ENCODE measurements at places on chromosomes 12 and 14.

DNA sequence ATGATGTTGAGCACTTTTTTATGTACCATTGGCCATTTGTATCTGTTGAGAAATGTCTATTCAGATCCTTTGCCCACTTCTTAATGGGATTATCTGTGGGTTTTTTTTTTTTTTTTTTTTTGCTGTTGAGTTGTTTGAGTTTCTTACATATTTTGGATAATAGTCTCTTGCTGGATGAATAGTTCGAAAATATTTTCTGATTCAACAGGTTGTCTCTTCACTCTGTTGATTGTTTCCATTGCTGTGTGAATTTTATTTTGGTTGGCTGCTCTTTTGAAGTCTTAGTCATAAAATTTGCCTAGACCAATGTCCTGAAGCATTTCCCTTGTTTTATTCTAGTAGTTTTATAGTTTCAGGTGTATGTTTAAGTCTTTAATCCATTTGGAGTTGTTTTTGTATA, 64.5 kb downstream of the CAND1 start:
- no peak for DNase-seq

- DNase-seq: no peak
Measured at GRCh38 chr14:61247935-61248334, 33.2 kb downstream of the TMEM30B start.

DNA sequence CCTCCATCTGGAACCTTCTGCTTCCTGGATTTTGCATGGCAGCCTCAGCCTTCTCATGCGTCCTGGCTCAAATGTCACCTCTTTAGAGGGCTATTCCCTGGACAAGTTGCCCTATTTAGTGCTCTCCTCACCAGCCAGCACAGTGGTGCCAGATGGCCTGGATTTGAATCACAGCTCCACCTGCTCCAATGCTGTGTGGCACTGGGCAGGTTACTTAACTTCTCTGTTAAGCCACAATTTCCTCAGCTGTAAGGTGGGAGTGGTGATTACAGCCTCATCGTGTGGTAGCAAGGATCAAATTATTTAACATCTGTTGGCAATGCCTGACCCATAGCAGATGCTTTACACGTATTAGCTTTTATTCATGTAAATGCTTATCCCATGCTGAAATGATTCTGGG, 16.7 kb upstream of the POP5 start:
- no peak for DNase-seq

GRCh38 chr12:62625228-62625627, 158.6 kb downstream of the MON2 start:
- no peak for DNase-seq

- no peak for DNase-seq
Measured at GRCh38 chr12:10661338-10661737, 12.5 kb downstream of the STYK1 start.

DNA sequence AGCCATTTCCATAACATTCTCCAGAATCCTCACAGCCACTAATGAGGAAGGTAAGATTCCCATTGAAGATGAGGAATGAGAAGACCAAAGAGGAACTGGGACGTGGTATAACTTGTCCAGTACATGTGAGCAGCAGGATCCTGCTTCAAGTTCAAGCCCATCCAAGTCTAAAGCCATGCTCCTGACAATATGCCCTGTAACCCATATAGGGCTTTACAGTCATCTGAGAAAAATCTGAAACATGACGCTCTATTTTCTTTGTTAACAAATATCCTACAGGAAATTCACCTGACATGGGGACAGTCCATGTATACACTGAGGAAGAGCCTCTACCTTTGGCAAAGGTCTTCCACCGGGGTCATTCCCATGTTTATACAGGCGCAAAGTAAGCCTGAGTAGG, 3.1 kb upstream of the ACTR6 start:
- no peak for DNase-seq

- no peak for DNase-seq
Measured at GRCh38 chr12:26948309-26948708, 10.0 kb downstream of the FGFR1OP2 start.

DNA sequence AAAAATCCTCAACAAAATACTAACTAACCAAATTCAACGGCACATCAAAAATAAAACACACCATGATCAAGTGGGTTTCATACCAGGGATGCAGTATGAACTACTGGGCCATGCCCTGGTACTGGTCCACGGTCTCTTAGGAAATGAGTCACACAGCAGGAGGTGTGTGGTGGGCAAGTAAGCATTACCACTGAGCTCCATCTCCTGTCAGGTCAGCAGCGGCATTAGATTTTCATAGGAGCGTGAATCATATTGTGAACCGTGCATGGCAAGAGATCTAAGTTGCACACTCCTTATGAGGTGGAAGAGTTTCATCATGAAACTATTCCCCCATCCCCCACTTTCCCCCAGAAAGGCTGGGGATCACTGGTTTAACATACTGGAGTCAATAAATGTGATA, 6.7 kb upstream of the LGR5 start:
- DNase-seq: no peak

GRCh38 chr14:46999661-47000060, 348.1 kb upstream of the RPL10L start:
- DNase-seq: no peak

DNA sequence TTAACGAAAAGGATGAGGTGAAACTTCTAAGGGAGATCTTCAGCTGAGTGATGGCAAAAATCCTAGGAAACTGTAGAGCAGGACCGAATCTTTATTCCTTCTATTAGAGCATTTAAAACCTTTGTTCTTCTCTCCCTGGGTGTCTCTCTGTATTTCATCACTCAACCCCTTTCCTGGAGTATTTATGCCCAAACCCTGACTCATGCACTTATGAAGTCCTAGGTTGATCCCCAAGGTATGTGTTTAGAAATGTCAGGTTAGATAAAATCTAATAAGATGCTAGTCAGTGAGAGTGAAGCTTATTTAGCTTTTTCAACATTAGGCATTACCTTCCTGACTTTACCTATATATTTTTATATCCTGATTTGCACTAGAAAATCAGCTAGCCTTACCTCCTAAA, 239.8 kb upstream of the NPAS3 start:
- DNase-seq: no peak

- no peak for DNase-seq
Measured at GRCh38 chr12:108371801-108372344, 32.8 kb upstream of the CMKLR1 start.

GRCh38 chr14:102138961-102139285, 774 bp upstream of the WDR20 start:
- no peak for DNase-seq

- peak; percentile 42 for DNase-seq
Measured at GRCh38 chr12:107091989-107092641, 1.2 kb downstream of the CRY1 start.

DNA sequence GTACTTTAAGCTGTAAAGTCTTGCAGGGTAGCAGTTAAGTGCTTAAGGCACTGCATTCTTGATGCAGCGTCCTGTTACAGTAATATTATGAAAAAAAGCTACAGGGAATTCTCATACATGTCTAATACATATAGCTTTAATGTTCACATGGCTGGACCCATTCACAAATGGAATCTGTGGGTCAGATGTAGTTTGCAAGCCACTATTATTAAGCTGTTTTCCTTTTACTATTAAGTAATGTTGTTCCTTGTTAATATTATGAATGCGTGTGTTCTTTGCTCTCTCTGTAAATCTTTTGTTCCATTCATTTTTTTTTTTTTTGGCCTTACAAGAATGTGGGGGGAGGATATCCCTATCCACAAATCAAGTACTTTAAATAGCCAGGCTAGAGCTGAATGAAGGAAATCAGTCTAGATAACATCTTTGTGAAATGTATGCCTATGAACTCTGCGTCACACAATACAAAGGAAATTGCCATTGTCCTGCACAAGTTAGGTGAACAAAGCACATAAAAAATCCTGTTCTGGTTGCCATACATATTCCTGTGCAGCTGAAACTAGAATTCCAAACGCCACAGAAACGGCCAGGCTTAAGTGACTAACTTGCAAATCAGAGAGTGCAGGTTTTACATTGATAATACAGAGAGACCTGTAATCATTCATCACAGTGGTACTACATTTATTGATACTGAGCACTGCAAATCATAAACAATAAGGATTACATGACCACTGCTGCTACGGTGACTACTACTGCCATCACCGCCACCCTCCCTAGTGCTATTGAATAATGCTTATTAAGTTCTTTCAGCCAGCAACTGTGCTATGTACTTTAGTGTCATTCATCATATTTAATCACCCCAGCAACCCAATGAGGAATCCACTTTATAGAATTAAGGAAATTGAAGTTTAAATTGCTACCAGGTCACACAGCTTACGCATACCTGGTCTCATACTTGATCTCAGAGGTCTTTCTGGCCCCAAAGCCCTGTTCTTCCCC, 111.9 kb downstream of the HMGA2 start:
- no peak for DNase-seq

GRCh38 chr12:62919838-62920237, 15.1 kb downstream of the PPM1H start:
- DNase-seq: no peak

DNA sequence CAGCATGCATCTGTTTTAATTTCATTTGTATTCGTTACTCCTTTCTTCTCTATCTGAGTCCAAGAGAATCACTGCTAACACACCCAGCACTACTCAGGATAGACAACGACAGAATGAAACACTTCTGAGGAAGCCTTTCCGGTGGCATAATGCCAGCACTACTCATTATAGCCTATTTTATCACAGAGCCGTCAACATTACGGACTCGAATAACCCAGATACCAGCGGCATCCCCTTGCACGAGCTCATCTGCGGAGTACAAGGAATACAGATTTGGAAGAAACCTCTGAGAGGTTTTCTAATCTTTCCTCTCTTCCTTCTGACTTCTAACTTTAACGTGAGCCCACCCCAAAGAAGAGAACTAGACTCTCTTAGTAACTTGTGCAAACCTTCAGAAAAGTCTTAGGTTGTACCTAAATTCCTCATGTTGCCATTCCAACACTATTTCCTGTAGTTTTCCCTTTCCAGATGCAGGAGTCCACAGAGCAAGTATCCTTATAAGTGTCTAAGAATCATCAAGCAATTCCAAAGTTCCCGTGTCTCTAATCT, 248.1 kb downstream of the APAF1 start:
- no peak for DNase-seq

DNA sequence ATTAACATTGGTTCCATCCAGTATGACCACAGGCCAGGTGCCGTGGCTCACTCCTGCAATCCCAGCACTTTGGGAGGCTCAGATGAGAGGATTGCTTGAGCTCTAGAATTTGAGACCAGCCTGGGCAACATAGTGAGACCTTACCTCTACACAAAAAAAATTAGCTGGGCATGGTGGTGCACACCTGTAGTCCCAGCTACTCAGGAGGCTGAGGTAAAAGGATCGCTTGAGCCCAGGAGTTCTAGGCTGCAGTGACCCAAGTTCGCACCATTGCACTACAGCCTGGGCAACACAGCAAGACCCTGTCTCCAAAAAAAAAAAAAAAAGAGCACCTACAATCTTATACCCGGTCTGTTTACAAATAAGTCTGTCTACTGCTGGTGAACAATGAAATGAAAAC, 9.9 kb downstream of the LTA4H start:
- no peak for DNase-seq

DNA sequence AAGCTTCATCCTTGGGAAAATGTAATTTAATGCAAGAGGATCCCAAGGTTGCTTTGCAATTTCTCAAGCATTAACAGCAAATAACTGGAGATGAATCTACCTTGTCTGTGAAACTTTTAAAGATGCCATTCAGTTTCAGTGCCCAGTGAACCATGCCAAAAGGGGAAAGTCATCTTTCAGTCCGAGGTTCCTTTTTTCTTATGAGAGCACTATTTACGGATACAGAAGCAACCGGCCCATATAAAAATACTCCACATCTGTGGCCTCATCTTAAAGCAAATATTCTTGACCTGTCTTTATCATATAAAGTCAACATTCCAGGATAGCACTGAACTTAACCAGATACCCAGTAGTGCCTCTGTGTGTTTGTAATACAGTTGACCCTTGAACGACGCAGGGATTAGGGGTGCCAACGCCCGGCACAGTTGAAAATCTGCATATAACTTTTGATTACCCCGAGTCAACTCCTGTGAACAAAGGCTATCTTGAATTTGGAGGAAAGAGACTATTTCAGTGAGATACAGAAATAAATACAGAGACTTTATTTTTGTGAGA, 209.4 kb downstream of the PCNX1 start:
- DNase-seq: no peak

GRCh38 chr14:34135492-34135891, 184.6 kb upstream of the EGLN3 start:
- DNase-seq: no peak

GRCh38 chr12:20181416-20182180, 186.7 kb upstream of the PDE3A start:
- no peak for DNase-seq

DNA sequence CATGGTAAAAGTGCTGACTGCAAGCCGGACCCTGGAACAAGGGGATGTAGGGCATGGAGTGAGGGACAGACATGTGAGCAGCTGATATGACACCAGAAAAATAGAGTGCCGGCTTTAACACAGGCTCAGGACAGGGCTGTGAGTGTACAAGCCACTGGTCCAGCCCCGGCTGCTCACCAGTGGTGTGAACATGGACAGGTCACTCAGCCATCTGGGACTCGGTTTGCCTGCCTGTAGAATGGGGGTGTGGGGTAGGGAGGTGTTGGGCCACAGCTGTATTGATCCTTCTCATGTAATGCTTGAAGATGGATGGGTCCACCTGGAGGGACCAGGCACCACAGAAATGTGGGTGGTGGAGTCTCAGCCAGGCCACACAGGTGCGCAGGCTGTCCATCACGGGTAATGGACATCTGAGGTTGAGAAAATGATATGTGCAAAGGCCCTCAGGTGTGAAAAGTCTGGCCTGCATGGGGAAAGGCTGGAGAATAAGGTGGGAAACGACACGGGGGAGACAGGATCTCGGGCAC, 10.6 kb upstream of the KRT74 start:
- no peak for DNase-seq

DNA sequence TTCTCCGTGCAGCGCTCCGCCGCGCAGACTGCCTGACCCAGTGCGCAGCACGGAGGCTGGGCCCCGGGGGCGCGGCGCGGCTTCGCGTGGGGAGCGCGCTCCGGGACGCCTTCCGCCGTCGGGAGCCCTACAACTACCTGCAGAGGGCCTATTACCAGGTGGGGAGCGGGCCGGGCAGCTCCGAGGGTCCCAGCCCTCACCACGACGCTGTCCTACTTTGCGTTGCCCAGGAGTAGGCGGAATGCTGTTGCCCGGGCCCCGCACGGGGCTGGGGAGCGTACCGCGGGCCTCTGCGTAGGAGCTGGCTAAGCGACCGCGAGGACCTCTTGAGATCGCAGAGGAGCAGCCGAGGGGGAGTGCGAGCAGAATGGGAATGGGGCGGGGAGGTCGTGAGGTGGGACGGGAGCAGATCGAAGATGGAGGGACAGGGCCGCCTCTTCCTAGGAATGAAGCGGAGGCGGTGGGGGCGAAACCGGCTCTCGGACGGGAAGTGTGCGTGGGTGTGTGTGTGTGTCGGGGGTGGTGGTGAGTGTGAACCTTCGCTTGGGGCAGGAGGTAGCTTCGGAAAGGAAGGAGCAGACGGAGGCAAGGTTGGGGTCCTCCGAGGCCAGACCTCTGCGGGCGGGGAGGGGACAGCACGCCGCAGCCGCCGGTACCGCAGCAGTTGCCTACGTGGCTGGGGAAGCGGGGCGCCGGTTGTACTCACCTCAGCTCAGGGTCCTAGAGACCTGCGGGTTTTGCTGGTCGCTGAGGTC, 751 bp downstream of the P3H3 start:
- peak; percentile 68 for DNase-seq

GRCh38 chr12:29505122-29505521, 7.6 kb upstream of the OVCH1 start:
- no peak for DNase-seq

GRCh38 chr14:23709923-23710322, 73.8 kb downstream of the DHRS2 start:
- no peak for DNase-seq

- DNase-seq: no peak
Measured at GRCh38 chr14:58663494-58664111, 25.8 kb downstream of the DACT1 start.

All from GM20000 (cell line).